CD4-positive, alpha-beta T cell treated with Interleukin-15 for 4 hours (primary cell): ENCODE measurements at places on chromosomes 1 and 21.

DNA sequence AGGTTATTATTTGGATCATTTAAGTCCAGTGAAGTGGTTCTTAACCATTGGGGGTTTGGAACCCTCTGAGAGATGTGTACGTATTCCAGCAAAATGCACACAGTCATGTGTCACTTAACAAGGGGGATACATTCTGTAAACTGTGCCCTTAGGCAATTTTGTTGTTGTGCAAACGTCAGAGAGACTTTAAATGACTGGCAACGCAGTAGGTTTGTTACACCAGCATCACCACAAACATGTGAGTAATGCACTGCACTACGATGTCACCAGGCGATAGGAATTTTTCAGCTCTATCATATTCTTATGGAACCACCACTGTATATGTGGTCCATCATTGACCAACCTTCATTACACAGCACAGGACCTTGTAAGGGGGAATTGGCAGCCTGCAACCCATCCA, 11.9 kb downstream of the AHCYL1 start:
- DNase-seq, result no peak

- DNase-seq, result peak; percentile 84
Observed at GRCh38 chr1:24925082-24925779, 4.8 kb downstream of the RUNX3 start.

DNA sequence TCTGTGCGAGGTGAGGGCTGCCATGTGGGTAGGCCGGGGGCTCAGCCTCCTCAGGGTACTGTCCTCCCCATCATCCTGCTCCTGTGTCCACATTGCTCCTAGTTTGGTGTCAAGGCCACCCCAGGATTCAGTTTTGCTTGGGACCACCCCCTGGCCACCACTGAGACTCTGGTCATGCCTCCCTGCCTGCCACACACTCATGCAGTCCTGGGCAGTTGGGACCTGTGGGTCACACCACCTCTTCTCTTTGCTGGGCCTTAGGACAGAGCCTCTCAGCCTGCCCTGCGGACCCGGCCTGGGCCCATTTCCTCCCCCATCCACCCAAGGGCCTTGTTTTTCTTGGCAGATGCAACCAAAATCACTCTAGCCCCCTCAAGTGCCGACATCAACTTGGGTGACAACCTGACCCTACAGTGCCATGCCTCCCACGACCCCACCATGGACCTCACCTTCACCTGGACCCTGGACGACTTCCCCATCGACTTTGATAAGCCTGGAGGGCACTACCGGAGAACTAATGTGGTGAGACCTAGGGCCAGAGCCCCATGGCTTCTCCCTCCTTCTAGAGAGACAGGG, 19.4 kb downstream of the TMEM81 start:
- no peak for DNase-seq

DNA sequence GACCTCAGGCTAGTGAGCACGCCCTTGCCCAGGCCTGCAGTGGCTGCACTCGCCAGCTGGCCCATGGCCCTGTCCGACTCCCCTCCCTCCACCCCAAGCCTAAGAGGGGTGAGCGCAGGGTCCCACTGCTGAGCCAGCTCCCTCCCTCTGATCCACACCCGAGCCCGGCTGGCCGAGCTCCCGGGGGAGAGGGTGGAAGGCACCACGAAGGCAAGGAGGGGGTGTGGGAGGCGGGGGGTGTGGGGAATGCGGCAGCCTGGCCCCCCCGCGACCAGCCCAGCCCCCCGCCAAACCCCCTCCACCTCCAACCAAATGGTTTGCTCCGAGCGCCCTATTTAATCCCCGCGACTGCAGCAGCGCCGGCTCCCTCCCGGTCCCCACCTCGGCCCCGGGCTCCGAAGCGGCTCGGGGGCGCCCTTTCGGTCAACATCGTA, at the start of gene CADM3:
TSS of gene CADM3 (plus strand) at position 362 of the 434 bp plus-strand sequence. CDS start 151 bp downstream, outside the sequence.
- no peak for DNase-seq

DNA sequence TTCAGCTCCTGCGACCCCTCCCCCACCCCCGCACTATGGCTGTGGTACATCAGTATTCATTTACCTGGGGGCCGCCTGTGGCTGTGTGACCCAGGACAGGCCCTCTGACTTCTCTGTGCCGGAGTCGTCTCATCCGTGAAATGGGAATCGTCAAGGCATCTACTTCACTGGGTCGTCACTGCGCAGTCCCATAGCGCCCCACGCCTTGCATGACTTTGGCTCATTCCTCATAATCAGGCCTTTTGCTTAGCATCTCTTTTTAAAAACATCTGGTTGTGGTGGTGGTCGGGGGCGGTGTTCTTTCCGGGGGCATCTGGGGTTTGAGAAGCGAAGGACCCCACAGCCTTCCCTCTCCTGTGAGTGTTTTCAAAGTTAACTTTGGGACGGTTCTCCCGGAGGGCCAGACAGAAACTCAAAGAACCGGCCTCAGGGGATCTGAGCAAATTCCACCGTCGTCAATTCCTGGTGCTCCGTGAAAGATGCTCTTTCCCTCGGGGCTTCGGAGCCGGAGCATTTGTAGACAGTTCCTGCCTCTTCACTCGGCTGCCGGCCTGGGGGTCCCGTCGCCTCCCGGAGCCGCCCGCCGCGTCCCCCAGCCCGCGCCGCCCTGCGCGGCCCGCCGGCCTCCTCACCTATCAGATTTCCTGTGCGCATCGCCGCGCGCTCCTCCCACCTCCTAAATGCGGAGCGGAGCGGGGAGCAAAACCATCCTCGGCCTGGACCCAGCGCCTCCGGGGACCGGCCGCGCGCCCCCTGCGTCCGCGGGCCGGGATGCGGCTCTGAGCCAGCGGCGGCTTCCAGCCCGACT, at the start of gene B3GALT5:
TSS of gene B3GALT5 (plus strand) at position 708 of the 808 bp plus-strand sequence. CDS start 47,620 bp downstream, outside the sequence.
- DNase-seq, result no peak

- DNase-seq, result no peak
Observed at GRCh38 chr21:43321111-43321510, 105.8 kb downstream of the SIK1 start.

DNA sequence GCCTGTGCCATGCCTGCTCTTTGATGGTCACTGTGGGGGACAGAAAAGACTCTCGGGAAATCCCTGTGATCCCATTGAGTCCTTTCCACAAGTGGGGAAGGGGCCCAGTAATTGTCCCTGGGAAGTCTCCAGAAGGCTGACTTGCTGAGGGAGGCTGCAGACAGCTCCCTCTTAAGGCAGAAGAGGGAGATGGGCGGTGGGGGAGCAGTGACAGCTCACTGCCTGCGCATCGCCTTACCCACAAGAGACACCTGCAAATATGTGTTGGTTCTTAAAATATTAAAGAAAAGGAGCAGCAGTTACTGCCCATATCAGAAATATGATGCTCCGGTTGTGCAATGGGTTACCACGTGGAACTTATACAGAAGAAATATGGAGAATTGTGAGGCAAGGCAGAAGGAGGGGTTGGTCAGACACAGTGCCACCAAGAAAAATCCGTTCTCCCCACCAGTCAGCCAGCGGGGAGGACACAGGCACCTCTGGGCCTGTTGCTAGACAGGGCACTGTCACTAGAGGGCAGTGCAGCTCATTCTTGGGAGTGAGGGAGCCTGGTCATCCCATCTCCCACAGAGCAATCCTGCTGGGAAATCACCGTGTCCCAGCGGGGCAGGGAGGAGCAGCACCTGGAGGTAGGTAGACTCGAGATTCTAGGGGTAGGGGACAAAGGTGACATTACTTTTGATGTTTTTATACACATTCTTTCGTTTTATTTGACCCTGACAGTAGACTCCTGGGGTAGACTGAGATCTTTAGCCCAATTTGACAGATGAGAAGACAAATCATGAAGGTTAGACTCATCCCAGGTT, 6.9 kb upstream of the CAMK1G start:
- peak; percentile 65 for DNase-seq

- no peak for DNase-seq
Observed at GRCh38 chr1:222054416-222054815, 312.5 kb upstream of the DUSP10 start.

- DNase-seq, result no peak
Observed at GRCh38 chr1:119081267-119081666, 59.2 kb downstream of the WARS2 start.

GRCh38 chr1:11051781-11052511, 4.9 kb upstream of the MASP2 start:
- no peak for DNase-seq

DNA sequence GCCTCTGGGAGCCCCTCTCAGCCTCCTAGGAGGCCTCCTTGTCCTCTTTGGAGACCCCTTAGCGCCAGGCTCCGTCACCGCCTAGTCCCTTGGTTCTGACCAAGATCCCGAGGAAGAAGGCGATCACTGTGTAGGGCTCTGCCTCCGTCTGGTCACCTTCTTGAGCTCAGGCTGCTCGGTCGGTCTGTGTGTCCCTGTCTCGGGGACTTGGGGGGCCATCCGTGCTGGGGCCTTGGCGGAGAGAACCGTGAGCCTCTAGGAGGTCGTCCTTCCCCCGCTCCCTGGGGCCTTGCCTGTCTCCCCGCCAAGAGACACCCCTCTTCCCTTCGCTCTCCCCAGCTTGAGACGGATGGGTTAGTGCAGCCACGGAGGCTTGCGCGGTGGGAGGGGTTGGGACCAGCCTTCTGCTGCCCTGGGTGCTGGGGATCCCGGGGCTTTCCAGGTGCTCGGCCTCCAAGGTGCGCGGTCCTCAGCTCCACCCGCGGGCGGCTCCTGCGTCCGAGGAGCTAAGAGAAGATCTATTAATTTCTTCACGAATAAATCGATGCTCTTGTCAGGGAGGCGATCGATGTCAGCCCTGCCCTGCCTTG, 701 bp upstream of the INSRR start:
- DNase-seq, result no peak

DNA sequence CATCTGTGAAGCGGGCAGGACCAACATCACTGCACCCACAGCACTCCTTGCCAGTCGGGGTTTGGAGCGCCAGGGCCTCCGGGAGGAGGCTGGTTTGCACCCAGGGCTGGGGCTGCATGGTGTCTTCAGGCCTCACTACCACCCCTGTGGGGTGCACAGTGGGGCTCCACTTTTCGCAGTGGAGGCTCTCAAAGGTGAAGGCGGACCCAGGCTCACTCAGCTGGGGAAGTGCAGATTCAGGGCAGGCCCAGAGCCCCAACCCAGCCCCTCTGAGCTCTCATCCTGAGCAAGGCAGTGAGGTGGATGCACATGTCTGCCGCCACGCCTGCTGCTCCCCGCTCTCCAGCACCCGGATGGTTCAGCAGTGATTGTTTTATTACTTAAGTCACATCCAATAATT, 125.8 kb downstream of the PTPRU start:
- DNase-seq, result no peak

- DNase-seq, result no peak
Observed at GRCh38 chr1:46408356-46409062, 14.4 kb downstream of the FAAH start.

GRCh38 chr1:83998205-83998497, 781 bp downstream of the TTLL7 start:
- no peak for DNase-seq

DNA sequence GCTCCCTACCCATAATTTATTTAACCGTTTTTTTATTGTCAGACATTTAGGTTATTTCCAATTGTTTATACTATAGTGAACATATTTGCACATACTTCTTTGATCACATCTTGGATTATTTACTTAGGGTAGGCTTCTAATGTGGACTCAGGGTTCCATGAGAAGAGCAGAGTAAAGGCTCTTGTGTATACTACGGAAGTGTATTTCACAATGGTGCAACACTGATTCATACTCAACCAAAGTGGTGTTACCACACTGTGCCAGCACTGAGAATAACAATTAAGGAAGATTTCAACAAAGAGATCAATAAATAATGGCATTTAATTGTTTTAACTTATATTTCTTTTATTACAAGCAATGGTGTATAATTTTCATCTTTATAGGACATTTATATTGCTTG, 251.2 kb downstream of the ZNF326 start:
- DNase-seq, result no peak

GRCh38 chr1:3727042-3727824, 25.0 kb upstream of the CCDC27 start:
- DNase-seq, result no peak

GRCh38 chr1:245118806-245119205, 36.0 kb upstream of the KIF26B start:
- DNase-seq, result no peak

GRCh38 chr21:15943009-15943666, 213.4 kb downstream of the USP25 start:
- DNase-seq, result no peak
